Activated CD4-positive, alpha-beta T cell treated with anti-CD3 and anti-CD28 coated beads, Interleukin-2, amount 50 U/mL, for 1 hour (primary cell): ENCODE measurements at places on chromosomes 3 and 15.

- DNase-seq = no peak
Measured at GRCh38 chr15:34673241-34673640, 81.6 kb downstream of the GJD2 start.

- no peak for DNase-seq
Measured at GRCh38 chr3:175879417-175879816, 1020.3 kb downstream of the NAALADL2 start.

DNA sequence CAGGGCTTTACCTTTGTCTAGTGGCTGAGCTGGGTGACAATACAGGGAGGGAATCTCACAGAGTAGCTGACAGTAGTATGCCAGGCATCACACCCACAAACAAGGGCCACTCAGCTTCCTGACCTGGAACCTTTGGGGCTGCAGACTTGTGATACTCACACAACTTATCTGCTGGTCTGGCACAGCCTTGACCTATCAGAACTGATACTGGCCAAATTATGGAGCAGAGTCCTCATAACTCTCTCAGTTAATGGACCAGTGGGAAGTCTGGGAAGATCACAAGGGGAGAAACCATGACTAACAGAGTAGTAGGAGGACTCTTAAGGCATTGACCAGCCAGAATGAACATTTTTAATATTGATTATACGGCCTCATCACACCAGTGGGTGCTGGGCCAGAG lies 19.4 kb downstream of the MRPL46 start:
- DNase-seq = no peak

DNA sequence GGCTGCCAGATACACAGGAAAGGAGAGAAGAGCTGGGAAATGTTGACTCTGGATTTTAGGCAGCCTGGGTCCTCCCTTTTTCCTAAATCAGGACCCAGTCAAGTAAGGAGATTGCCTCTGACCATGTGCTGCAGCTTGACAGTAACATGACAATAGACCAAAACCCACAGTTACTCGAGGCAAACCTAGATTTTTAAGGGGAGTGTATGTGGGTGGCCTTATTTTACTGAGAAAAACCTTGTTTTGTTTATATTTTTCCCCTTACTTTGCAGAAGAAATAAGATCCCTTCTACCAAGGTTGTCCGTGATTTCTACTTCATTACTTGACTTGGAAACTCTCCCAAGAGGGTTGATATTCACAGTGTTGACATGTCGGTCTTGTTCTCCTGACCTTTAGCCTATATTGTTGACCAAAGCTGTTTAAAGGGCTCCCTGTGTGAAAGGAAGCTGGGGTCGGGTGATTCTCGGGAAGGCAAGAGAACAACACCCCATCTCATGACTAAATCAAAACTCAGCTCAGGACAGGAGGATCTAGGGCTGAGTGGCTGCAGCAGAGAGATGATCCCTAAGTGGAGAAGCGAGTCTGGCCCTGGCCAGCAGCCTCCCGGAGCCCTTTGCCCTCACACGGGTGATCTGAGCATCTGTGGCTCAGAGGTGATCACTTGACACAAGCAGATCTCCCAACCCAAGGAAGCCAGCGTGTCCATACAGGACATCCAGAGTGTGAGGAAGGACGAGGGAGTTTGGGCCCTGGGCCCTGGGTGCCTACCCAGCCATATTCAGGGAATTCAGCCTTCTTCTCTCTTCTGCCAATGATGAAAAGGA lies 31.0 kb upstream of the SLCO2A1 start:
- DNase-seq = no peak

- DNase-seq = no peak
Measured at GRCh38 chr3:16304061-16305010, 39.3 kb downstream of the OXNAD1 start.

- DNase-seq = no peak
Measured at GRCh38 chr15:66405007-66405406, 18.3 kb downstream of the MAP2K1 start.

GRCh38 chr3:53646723-53647122 lies 152.3 kb downstream of the CACNA1D start:
- DNase-seq = no peak

- DNase-seq = no peak
Measured at GRCh38 chr15:70429056-70429722, 331.5 kb upstream of the TLE3 start.

- DNase-seq = no peak
Measured at GRCh38 chr3:196645096-196645495, 5.6 kb downstream of the NRROS start.

DNA sequence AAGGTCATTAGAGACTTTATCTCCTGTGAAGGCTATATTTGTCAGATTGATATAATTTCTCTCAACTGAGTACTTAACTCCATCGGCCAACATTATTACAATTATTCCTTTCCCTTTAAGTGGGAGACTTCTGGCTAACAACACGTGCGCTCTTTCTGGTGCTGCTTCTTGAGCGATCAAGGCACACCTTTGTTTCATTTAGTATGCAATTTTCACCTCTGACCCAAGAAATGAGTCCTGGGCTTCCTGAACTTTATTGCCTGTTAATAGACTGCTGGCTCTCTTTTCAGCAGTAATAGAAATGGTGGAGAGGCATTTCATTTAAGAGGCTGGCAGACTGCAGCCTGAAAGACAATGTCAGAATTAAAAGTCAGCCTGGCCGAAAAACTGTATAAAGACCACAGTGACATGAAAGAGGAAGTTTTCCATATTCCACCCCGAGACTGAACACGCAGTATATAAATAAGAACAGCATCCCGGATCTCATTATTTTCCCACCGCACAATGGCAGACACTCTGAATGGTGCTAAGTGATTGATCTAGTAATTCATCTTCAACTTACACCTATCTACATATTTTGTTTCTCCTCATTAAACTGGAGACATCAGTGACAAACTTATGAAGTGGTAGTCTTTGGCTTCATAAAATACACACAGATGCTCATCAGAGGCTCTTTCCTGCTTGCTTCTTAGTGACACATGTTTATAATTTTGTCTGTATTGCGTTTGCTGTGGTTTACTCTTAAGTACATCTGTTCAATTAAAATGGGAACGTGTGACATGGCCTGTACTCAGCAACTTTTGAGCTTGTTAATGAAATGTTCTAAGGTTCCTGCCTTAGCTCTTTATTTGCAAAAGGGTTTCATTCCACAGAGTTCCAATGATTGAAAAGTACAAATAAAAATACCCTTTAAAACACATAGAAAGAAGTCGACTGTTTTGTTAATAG lies 299.9 kb downstream of the MECOM start:
- DNase-seq = no peak

- DNase-seq = no peak
Measured at GRCh38 chr3:195386739-195387138, 56.1 kb downstream of the ACAP2 start.

GRCh38 chr3:4562595-4562994 lies 69.4 kb downstream of the ITPR1 start:
- DNase-seq = no peak

GRCh38 chr3:101689286-101689685 lies 2.8 kb upstream of the RPL24 start:
- no peak for DNase-seq

- DNase-seq = peak; percentile 30
Measured at GRCh38 chr3:15310491-15311370, 21.7 kb downstream of the SH3BP5 start.

DNA sequence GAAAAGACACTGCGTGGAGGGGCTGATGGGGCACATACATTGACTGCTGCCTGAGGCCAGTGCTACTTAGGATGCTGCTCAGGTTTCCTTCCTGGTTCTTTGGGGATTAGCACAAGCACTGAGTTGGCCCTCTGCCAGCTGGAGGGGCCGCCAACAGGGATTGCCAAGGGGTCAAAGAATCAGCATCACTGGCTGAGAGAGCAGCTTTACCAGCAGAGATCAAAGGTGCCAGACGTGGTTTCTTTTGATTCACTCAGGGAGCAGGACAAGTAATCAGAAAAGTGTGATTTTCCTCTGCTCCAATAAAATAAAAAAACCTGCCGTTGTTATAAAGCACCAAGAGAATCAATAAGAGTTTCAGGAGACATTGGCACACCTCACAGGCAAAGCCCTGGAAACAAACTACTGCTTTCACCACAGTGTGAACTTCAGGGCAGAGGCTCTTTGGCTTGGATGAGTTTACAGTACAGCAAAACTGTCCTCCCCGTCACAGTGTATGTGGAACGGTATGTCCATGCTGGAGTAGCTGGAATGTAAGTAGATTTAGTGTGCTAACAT lies 45.8 kb upstream of the FSIP1 start:
- DNase-seq = no peak

- no peak for DNase-seq
Measured at GRCh38 chr3:7518456-7518855, 657.5 kb downstream of the GRM7 start.

DNA sequence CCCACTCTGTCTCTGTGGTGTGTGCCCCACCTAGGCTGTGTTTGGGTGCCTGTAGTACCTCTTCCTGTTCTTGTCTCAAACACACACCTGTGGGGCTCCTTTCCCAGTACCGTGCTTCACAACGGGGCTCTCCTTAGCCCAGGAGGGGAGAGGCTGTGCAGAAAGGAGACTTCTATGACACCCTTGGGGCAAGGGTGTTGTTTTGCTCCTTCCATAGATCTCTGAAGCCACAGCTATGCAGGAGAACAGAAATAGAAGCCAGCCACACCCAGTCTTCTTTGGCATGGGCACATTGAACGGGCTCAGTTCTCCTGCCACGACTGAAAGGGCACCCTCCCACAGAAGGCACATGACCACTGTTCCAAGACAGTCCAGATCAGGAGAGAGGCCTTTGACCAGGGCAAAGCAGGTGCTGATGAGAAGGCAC lies 74.3 kb downstream of the LIPC start:
- DNase-seq = no peak

GRCh38 chr3:62676689-62677271 lies 198.4 kb downstream of the CADPS start:
- no peak for DNase-seq

GRCh38 chr15:27461181-27461580 lies 490.2 kb downstream of the GABRG3 start:
- DNase-seq = no peak

GRCh38 chr3:147652651-147653366 lies 243.6 kb downstream of the ZIC1 start:
- no peak for DNase-seq

DNA sequence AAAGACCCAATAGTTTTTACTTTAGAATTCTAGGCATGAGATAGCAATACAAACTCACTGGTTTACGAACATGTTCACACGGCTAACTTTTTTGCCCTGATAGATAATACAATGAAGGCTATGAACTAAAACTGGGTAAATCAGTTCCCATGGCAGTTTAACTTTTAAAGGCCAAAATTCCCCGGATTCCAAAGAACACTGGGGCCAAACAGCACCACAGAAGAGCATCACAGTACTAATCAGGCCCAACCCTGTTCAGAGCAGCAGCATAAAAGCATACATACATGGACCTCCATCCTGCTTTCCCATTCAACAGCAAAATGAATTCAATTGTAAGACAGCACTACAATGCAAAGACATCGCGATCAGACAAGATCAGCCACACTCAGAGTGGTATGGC lies 540.3 kb upstream of the CCDC54 start:
- DNase-seq = no peak

DNA sequence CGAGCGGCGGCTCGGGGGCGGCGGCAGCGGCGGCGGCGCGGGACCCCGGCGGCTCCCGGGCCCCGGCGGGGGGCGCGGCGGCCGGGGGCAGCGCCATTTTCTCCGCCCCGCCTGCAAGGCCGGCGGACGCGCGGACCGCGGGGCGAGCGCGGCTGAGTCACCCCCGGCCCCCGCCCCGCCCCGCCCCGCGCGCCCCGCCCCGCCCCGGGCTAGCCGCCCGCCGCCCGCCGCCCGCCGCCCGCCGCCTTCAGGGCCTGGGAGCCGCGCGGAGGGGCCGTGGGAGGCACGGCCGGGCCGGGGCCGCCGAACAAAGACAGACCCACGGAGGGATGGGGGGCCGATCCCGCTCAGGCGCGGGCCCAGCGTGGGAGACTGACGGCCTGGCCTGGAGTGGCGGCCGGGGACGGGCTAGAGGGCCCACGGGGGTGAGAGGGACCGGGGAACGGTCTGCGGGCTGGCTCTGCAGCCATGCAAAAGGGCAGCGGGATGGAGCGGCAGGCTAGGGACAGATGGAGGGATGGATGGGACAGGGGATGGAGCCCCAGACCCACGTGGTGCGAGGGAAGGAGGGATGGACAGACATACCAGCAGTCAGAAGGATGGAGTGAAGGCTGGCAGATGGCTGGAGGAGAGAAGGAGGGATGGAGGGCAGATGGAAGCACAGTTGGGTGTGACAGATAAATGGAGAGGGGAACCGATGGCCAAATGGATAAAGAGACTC lies at the start of gene EIF4E3:
EIF4E3 (minus strand) TSS at position 132 of the 721 bp plus-strand sequence; CDS start at position 97, 35 bp downstream.
- peak; percentile 41 for DNase-seq

DNA sequence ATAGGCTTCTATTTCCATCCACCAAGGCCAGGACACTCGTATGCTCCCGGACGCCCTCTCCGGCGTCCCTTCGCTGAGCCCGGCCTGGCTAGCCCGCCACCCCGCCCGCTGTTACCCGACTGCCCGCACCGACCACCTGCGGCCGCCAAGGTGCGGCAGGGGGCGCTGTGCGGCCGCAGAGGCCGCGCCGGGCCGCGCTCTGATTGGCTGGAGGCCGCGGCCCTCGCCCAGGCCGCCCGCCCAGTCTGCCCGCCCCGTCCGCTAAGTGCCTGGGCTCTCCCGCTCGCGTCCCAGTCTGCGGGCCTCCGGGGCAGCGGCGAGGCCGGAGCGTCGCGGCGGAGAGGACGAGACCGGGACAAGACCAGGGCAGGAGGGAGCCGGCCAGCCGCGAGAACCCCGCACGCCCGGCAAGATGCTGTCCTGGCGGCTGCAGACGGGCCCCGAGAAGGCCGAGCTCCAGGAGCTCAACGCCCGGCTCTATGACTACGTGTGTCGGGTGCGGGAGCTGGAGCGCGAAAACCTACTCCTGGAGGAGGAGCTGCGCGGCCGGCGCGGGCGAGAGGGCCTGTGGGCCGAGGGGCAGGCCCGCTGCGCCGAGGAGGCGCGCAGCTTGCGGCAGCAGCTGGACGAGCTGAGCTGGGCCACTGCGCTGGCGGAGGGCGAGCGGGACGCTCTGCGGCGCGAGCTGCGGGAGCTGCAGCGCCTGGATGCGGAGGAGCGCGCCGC lies at the start of gene SYNM:
SYNM (plus strand) TSS at position 293 of the 726 bp plus-strand sequence; CDS start at position 413, 120 bp downstream.
- DNase-seq = no peak

DNA sequence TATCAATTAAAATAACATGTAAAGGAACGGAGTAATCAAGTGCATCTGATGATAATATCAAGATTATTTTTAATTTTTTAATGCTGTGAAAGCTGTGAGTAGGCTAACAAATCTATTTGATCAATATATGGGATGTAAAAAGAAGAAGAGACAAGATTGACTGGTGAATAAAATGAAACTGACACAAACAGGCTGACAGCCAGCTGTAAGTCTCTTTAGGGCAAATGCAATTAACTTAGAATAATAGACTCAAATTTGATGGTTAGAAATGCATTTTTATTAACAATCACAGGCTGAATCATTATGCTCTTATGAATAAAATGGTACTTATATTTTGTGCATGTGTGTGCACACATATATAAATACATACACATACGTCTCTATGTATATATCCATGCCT lies 68.0 kb downstream of the MDFIC2 start:
- DNase-seq = no peak

- no peak for DNase-seq
Measured at GRCh38 chr3:188567478-188568195, 413.7 kb downstream of the LPP start.
